ENCODE measurements at places on chromosomes 16 and 17.

- peak; percentile 85 for DNase-seq
Measured at GRCh38 chr17:1515640-1516387, 598 bp downstream of the INPP5K start.

DNA sequence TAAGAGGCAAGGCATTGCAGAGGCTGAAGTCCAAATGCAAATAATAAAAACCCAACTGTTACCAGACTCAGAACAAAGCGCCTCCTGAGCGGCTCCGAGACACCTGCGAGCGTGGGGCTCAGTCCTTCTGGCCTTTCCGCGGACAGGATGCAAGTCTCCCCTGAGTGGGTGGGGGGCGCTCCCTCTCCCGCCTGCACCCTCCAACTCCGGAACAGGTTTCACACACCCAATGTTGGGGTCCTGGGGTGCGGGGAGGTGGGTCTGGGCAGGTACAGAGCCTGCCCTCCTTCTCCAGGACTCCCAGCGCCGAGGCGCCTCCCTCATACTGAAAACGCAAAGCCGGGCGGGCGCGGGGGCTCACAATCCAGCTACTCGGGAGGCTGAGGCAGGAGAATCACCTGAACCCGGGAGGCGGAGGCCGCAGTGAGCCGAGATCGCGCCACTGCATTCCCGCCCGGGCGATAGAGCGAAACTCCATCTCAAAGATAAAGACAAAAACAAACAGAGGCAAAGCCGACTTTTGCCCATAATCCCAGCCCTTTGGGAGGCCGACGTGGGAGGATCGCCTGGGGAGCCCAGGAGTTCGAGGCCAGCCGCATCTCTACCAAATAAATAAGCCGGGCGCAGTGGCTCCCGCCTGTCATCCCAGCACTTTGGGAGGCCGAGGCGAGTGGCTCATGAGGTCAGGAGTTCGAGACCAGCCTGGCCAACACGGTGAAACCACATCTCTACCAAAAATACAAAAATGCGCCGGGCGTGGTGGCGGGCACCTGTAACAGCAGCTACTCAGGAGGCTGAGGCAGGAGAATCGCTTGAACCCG lies 893 bp downstream of the GINS2 start:
- no peak for DNase-seq

- no peak for DNase-seq
Measured at GRCh38 chr16:88882358-88883030, 16.0 kb upstream of the PABPN1L start.

- no peak for DNase-seq
Measured at GRCh38 chr17:72222661-72223380, 102.0 kb downstream of the SOX9 start.

DNA sequence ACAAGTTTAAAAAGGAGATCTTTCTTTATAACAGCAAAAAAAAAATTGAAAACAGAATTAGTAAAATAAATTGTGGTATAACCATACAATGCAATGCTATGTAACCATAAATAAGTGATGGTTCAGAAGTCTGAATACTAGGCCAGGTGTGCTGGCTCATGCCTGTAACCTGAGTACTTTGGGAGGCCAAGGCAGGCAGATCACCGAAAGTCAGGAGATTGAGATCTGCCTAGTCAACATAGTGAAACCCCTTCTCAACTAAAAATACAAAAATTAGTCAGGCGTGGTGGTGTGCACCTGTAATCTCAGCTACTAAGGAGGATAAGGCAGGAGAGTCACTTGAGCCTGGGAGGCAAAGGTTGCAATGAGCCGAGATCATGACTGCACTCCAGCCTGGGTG lies 34.6 kb downstream of the CCT6B start:
- no peak for DNase-seq

- no peak for DNase-seq
Measured at GRCh38 chr16:68744744-68745280, 7.7 kb downstream of the CDH1 start.

DNA sequence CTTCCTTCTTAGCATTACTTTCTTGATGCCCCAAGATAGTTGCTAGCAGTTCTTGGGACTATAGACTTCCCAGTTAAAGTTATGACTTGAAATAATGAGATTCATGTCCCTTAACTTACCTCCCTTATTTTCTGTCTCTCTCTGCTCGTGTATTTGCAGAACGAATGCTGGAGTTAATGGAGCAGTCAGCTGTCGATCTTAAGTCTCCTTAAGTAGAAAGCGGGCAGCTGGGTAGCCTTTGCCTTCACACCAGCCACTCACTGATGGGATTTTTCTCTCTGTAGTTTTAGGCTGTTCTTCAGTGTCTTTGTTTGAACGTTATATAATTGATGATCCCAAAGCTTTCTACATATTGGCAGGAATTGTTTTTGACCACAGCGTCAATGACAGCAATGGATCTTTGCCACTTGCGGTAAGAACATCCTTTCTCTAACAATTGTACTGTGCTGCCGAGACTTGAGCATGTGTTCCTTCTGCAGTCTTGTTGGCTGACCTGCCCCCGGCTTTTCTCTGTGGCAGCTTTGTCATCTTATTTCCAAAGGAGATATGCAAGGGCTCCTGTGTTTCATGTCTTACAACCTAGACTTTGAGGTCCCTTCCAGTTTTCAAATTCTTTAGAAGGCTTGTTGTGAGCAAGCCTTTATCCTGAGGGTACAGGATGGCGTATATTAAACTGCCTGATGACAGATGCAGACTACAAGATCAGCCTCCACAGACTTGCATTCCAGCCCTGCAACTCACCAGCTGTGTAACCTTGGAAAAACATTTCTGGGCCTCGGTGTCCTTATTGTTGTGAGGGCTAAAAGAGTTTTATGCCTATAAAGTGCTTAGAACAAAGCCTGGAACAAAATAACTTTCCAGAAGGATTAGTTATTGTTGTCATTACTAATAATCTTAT lies 25.1 kb upstream of the ABCA3 start:
- DNase-seq: peak; percentile 32

DNA sequence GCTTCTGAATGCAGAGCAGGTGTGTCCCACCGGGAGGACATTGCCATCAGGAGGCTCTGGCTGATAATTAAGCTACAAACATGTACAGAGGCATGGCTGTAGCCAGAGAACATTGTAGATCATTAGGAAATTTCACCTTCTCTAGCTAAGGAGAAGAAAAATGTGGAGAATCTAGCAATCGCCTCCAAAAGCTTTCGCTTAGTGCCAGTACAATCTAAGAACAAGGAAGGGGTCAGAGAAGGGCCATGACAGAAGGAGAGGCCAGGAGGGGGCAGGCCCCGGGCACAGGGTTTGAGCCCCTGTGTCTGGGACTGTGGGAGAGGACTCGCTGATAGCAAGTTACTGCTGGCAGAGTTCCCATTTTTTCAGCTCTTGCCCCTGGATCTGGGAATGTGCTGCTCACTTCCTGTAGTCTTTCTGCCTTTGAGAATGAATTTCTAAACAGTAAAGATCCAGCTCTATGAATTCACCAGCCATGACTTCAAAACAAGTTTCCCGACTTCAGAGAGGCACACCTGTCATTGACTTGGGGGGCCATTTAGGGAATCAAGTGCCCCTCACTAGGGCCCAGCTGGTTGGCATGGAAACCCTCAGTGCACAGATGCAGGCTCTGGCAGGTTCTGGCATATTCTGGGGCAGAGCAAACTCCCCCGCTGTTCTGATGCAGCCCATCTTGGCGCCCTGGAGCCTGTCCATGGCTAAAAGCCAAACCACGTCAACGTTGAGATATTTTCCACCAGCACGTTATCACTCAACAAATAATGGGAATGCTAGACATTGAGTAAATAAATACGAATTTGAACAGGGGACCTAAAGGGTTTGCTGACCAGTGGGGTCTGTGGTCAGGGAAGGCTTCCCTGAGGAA lies 59.5 kb upstream of the CACNG4 start:
- DNase-seq: peak; percentile 43

DNA sequence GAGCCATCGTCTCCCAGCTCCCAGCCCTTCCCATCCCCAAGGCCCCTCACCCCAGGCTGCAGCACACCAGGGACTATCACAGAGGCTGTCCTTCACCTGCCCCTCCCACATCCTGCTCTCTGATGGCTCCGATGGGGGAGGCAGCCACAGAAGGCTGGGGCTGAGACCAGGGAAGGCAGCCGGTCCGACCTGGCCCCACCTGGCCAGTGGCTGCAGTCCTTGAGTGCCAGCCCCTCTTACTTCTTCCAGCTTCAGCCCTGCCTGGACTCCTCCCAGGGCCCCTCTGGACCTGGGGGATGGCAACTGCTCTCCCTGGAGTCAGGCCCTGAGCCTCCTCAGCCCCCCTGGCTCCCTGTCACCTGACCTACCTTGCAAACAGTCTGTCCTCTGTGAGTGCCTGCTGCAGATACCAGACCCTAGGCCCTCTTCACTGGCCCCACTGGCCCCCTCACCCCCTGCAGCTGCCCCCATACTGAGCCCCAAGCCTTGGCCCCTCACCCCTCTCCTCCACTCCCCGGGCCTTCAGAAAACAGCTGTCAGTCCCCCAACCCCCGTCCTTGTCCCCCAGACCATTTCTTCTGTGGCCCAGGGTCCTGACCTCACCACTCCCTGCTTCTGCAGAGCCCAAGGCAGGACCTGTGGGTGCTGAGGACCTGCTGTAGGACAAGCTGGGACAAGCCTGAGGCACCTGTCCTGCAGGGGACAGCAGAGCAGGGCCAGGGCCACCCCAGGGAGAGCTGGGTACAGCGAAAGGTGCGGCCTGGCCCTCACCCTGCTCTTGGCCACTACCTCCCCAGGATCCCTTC lies 12.6 kb upstream of the SRRM2 start:
- no peak for DNase-seq

- peak; percentile 79 for DNase-seq
Measured at GRCh38 chr16:10579965-10580882, at the start of gene EMP2. TSS of gene EMP2 (minus strand) at chr16:10580598. CDS start at chr16:10547617, 32,981 bp downstream.

DNA sequence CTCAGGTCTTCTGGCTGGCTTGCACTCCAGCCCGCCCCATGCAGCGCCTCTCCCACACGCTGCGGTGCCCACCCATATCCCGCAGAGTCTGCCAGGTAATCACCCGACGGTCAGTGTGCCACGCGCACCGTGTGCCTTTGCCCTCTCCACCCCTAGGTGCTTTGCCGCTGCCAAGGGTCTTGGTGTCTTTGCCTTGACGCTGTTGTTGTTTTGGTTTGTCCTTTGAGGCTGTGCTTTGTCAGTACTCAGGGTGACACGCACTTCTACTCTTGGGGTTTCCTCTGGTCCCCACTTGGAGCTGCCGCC lies 30.1 kb downstream of the UBN1 start:
- DNase-seq: no peak

- no peak for DNase-seq
Measured at GRCh38 chr17:60679287-60679686, 1.6 kb downstream of the BCAS3 start.

GRCh38 chr17:13491916-13492736 lies 109.6 kb downstream of the HS3ST3A1 start:
- DNase-seq: no peak

DNA sequence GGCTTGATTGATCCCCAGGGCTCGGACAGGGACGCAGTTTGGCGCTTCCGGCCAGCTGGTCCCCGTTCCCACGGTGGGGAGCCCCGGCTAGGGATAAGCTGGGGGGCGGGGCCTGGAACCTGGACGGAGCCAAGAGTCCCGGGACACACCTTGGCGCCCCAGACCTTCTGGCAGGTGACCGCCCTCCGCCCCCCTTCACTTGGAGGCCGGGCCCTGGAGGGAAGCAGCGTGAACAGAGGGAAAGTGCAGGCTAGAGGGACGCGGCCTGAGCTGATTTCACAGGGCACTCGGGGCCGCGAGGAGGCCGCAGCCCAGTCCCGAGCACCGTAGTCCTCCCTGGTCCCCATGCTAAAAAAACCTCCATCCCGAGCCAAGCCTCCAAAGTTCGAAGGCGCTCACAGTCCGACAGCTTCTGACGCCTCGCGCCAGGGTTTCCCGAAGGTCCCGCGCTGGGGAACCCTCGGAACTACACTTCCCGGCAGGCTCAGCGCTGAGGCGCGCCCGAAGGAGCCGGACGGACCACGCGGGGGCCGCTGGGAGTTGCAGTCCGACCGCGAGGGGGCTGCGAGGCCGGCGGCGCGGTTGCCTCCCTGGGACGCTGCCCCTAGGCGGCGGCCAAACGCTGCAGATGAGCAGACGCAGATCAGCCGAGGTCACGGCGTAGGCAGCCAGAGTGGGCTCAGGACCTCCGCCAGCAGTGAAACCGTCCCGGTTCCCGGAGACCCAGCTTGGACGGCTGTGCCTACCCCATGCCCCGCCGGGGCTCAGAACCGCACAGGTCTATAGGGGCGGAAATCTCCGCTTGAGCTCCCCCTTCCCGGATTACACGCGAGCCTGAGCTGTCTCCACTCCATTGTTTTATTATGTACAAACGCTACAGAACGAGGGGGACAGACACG lies at the start of gene TBX6:
TBX6 (minus strand) TSS at position 451 of the 899 bp plus-strand sequence. CDS start 731 bp downstream, outside the sequence.
- peak; percentile 92 for DNase-seq

DNA sequence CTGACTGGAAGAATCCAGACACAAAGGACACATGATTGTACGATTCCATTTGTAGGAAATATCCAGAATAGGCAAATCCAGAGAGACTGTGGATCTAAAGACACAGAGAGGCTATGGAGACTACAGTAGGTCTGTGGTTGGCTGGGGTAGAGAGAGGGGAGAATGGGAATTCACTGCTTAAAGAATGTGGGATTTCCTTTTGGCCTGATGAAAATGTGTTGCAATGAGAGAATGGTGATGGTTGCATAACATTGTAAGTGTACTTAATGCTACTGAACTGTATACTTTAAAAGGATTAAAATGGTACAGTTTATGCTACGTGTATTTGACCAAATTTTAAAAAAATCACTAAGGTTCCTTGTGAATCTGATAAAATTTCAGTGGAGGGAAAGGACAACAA lies 62.1 kb downstream of the GPRC5B start:
- peak; percentile 41 for DNase-seq

DNA sequence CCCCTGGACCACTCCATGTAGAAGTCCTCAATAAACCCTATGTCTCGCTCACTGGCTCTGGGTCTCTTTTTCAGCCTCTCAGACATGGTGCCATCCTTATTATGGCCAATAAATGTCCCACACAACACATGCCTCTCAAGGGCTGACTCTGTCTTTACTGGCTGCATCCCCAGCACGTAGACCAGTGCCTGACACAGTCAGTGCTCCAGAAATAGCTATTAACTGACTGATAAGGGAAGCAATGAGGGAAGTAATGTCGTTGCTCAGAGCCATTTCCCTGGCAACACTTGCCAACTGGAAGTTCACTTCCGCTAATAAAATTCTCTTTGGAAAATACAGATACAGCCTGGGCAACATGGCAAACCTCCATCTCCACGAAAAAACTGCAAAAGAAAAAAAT lies 19.1 kb upstream of the APOH start:
- no peak for DNase-seq

GRCh38 chr16:12735805-12736204 lies 67.9 kb downstream of the CPPED1 start:
- no peak for DNase-seq

DNA sequence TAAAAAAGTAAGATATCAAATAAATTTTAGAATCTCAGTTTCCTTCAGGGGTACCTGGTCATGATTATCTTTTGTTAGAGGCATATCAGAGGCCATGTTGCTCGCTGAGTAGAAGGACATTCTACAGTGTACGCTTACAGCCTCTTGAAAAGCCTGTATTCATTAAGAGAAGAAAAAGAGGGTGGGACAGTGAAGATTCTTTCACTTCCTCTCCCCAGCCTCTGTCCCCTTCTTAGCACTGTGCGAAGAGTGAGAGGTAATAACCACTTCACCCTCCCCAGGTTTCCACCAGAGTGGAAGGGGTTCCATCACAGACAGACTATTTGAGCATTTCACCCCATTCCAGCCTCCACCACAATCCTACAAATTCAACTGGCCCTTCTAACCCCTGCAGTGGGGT lies 4.8 kb upstream of the LPO start:
- DNase-seq: no peak

- no peak for DNase-seq
Measured at GRCh38 chr16:9039210-9039609, 52.2 kb upstream of the HAPSTR1 start.
